Hippocampal formation (tissue), 2 donors: ENCODE measurements at places on chromosomes 2 and 18.

DNA sequence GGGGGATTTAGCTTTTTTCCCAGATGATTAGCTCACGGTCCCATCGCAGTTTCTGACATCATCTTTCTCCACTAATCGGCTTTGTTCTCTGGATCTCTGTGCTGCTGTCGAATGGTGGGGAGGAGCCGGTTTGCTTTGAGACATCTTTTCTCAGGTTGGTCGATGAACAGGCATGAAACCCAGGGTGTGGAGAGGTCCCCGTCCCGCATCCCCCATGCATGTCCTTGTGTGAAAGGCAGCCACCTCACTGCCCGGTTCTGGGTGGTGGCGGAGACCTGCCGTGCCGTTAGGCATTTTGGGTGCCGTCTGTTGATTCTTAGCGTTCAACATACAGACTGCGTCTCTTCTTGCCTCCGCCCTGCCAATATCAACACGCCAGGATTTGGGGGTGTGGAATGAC lies 57.8 kb downstream of the CTDP1 start:
- DNase-seq, result no peak

GRCh38 chr2:170076189-170076588 lies 101.8 kb upstream of the MYO3B start:
- no peak for DNase-seq

DNA sequence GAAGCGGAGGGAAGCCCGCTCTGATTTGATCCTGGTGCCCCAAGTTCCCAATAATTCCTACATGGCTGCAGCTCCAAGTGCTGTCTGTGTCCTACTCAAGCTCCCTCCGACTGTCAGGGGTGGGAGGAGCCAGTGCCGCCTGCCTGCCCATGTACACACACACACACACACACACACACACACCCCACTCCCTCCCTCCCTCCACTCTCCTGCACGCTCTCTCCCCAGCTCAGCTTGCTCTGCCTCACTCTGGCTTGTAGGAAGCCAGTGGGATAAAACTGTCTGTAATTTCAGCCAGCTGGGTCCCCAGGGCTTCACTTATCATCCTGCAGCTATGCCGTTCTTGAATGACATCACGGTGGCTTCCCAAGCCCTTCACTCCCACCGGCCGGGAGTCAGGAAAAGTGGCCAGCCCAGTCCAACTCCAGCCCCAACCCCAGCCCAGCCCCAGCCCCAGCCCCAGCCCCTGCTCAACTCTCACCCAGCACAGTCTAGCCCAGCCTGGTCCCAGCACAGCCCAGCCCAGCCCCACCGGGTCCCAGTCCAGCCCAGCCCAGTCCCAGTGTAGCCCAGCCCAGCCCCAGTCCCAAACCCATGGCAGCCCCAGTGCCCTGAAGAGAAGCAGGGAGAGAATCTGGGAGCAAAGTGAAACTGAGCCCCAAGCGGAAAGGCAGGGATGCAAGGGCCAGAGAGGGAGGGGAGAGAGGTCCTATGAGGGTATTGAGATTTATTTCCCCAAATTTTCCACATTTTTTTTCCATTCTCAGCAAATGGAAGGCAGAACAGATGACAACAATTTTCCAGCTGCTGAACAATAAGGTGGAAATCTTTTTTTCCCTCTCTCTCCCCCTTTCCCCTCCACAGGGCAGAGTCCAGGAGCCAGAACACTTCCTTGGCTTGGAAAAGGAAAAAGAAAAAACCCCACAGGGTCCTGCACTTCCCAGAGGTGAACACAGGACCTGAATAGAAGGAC lies 144.0 kb downstream of the TNS1 start:
- peak; percentile 68 for DNase-seq

GRCh38 chr2:128536925-128537620 lies 218.4 kb upstream of the HS6ST1 start:
- no peak for DNase-seq

DNA sequence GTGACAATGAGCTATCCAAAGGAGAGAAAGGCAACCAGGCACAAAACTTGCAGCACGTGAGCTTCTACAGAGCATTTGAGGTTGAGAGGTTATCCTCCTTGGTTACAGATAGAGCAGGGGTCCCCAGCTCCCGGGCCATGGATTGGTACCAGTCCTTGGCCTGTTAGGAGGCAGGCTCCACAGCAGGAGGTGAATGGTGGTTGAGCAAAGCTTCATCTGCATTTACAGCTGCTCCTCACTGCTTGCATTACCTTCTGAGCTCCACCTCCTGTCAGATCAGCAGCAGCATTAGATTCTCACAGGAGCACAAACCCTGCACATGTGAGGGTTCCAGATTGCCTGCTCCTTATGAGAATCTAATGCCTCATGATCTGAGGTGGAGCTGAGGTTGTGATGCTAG lies 57.8 kb upstream of the ST8SIA3 start:
- DNase-seq, result no peak

DNA sequence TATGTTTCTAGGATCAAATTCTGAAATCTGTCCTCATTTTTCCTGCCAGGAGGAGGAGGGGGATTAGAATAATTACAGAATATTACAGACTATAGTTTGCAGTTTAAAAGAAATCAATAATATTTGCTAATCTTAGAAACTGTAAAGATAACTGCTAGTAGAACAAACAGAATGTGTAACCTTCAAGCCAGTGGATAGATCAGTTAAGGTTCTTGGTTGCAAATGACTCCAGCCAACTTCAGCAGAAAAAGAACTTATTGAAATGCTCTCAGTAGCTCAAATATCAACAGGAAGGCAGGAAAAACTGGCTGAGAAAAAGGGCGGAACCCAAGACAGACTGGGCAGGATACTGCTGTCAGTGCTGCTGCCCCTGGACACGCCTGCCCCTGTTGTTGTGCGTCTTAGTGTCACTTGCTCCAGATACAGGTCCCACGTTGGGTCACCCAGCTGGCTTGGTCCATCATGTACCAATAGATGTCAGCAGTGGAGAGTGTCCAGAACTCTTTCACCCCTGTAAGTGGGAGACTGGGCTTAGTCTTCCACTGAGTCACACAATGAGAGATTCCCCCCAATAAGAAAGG lies 10.2 kb downstream of the NMUR1 start:
- no peak for DNase-seq

GRCh38 chr2:226136739-226137138 lies 662.9 kb downstream of the IRS1 start:
- DNase-seq, result no peak

DNA sequence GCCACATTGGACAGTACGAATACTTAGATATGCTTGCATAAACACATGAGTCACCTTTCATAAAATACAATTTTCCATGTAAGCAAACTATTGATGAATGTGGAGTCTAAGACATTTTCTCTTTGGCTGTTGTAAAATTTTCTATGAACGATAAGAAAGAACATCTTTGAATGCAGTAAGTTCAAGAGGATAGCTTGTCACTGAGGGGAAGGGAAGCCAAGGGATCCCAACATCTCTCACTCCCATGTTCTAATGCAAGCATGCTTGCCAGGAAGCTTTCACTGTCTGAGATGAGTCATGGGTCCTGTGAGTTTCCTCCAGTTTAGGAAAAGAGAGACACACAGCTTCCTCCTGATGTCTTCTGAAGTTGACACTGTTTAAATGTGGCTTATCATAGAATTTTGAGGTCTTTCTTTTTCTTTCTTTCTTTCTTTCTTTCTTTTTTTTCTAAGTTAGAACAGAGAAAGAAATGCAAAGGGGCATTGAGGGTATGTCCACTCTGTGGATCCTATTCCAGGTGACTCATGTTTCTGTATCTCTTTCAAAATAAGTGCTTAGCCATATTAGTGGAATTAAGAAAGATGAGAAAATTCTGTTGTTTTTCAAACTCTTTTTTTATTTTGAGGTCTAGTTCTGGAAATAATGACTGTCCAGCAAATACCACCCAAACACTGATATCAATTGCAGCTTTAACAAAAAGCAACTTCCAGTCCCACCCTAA lies 146.6 kb downstream of the RDH14 start:
- DNase-seq, result no peak

DNA sequence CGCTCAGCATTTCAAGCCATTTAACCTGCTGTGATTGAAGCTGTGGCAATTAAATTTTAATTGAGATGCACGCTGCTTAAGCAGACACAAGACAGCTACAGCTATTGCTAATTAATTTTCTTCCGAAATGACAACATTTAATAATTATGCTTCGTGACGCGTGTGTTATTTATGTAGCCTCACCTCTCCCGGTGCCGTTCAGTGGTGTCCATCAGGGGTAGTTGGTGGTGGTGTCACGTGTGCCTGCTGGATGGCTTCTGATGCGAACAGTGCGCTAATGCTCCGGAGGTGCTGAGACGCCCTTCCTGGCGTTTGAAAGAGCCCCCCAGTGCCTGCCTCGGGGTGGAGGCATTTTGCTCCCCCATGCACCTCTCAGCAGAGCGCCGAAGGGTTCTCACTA lies 39.5 kb downstream of the GLI2 start:
- no peak for DNase-seq

GRCh38 chr18:11955239-11956029 lies 25.9 kb upstream of the IMPA2 start:
- DNase-seq, result peak; percentile 78

DNA sequence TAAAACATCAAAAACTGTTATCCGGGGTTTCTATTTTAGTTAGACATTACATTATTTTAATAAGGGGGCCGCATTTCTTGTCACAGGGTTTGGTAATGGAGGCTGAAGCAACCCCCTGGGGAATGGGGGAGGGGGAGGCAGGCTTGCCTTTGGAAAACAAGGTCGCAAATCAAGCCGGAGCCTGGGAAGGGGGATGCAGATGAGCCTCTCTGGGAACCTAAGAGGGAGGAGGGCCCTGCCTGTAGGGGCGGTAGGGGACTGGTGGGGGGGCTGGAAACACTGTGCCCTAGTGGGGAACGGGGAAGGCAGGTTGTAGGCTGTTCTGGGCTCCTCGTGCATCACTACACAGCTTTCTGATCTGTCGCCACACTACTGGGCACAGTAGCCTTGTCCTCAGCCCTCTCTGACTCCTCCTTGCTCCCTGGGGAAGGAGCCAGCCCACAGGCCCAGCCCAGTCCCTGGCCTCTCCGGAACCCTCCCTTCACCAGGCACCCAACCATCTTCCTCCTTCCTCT lies 170.2 kb upstream of the SMAD2 start:
- DNase-seq, result no peak

DNA sequence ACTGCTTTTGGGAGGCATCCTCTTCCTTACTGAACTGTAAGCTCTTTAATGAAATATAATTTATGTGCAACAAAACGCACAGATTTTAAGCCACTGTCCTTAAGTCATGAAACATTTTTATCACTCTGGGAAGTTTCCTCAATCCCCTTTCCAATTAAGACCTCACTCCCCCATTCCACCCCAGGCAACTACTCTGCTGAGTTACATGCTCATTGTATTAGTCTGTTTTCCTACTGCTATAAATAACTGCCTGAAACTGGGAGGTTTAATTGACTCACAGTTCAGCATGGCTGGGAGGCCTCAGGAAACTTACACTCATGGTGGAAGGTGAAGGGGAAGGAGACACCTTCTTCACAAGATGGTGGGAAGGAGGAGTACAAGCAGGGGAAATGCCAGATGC lies 46.5 kb upstream of the KCNE4 start:
- no peak for DNase-seq

DNA sequence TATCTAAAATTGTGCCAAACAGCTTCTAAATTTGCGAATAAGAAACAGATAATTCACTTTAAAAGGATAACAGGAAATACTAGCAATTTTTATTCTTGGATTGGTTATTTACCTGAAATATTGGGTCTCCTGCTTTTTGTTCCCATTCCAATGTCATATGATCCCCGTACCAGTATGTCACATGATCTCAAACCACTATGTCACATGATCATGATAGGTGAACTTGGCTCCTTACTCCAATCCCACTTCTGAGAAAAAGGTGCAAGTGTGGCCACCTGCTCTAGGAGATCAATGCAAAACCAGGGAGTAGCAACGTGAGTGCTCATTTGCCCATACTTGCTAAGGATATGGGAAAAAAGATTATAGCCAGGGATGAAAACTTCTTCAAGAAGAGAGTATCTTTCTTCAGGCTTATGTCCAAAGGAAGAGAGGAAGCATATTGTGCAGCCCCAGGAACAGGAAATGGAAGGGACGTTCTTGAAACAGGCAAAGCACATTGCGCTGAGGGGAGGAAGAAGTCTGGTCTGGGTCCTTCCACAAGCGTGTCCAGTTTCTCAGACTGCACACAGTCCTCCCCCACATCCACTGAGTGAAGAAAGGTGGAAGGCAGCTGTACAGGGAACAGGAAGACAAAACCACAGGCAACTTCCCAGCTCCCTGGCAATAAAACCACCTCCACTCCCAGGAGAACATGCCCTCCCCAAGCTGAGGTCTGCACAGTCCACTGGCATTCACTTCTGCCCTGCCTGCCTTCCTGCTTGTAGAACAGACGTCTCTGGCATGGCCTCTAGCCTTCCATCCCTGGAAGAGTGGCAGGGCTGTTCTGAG lies at the start of gene LYG2:
Gene LYG2, minus strand, starts transcription at position 176 of the 828 bp plus-strand sequence. CDS start 1,406 bp downstream, outside the sequence.
- DNase-seq, result no peak
